NCI-H1417 (cell line): ENCODE measurements at places on chromosomes 5 and 9.

DNA sequence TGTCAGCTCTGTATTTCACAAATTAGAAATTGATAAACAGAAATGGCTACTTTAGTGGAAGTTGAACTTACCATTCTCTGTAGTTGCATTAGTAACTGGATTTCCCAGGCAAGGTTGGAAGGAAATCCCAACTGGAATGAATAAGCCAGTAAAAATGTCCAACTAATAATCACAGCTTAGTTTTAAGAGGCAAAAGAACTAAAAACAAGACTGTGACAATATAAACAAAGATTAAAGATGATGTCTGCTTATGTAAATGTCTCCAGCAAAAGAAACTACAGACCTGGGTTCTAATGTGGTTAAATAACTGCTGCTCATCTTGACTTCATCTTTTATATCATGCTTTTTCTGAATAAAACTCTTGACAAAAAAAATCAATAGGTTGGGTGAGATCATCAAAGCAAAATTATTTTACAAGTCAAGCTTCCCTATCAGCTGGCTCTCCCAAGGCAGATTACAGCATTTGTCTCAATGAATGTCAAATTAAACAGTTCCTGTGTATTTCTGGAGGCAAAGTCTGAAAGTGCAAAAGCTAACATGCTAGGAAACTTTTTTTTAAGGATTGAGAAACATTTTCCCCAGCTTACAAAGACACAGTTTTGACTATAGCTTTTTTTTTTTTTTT lies 62.3 kb upstream of the HMHB1 start:
- DNase-seq: no peak

- DNase-seq: no peak
Measured at GRCh38 chr5:154273028-154273617, 82.6 kb downstream of the GALNT10 start.

- DNase-seq: no peak
Measured at GRCh38 chr5:151224372-151224771, 480 bp upstream of the CCDC69 start.

GRCh38 chr9:75085640-75086039 lies 2.3 kb downstream of the NMRK1 start:
- no peak for DNase-seq

GRCh38 chr9:127215268-127216209 lies 49.0 kb upstream of the GARNL3 start:
- DNase-seq: no peak

DNA sequence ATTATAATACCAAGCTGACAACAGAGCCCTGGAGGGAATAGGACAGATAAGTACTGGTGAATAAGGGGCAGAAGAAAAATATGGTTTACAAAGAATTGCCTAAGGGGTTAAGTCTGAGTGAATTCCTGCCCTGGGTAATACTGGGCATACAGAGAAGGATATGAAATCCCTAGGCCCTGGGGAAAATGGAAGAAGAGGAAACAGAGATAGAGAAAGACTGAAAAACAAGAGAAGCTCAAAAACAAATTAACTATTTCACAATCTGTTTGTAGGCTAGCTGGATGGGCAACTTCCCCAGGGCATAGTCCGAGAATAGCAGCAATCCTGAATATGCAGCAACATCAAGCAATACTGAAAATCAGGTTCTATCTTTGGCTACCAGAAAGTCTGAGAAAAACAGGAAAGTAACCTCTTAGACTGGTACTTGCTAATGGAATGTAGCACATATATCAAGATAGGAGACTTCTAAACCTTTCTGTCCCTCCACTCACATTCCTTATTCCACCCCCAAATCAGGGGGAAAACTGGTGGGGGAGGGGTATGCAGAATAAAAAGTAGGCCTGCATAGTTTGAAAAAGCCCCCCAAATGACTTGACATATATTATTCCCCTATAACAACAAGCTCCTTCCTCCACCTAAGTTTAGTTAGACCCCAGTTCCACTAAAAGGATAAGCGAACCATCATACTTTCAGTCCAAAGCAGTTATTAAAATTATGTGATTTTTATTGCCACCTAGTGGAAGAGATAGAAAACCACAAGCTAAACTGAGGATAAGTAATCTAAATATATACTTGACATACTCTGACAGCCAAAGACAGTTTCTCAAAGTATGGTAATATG lies 20.6 kb downstream of the SLC38A9 start:
- no peak for DNase-seq

- no peak for DNase-seq
Measured at GRCh38 chr5:28734396-28734795, 1696.0 kb upstream of the CDH9 start.

DNA sequence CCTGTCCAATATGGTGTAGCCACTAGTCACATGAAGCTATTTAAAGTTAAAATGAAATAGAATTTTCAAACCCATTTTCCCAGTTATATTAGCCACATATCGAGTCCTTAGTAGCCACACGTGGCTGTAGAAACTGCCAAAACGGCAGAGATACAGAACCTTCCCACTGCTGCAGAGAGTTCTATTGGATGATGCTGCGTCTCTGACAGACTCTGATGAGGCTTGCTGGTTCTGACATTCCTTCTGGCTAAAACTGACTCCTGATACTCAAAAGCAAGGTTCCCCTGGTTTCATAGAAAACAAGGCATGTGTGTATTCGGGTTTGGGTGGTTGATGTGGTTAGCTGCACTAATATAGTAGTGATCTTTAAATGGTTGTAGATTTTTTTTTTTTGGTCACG lies 91.5 kb downstream of the TLE4 start:
- DNase-seq: no peak

DNA sequence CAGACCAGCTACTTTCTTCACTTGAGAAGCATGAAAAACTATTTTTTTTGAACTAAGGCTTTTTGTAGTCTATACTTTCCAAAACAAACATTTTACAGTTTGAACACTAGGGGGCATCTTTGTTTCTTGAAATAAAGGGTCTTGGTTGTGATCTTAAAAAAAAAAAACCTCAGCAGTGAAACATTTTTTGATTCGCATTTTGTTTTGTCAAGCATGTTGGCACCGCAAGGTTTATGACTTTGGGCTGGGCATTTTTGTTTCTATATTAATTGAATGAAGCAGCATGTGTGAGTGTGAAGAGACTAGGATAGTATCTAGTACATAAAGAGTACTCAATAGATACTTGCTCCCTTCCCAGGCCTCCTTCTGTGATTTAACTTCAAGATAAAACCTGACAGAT lies 31.6 kb upstream of the ACOT12 start:
- DNase-seq: peak; percentile 45

DNA sequence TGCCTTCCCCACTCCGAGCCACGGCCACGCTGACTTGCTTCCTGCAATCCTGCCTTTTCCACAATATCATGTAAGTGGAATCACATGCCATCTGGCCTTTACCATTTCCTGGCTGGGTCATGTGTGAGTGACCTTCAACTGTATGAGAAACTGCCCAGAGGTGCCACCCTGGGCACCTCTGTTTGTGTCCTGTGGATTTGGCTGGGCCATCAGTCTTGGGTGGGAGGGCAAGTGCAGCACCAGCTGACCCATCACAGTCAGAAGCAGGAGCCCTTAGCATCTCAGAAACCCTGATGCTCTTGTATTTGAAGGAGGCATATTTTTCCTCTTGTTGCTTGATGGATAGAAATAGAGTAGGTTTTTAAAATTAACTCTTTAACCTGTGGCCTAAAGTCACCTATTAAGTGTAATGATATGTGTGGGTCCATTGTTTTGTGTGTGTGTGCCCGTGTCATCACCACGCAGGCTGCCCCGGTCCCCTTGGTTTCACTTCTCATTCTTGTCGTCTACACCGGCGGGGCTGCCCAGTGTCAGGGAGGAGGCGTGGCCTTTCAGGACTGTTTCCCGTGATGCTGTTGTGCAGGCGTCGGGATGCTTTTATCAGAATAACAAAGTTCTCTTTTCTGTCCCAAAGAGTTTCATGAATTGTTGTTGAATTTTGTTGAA lies 52.1 kb upstream of the CACNA1B start:
- DNase-seq: no peak

GRCh38 chr5:78293851-78294247 lies 649 bp downstream of the AP3B1 start:
- DNase-seq: peak; percentile 26

GRCh38 chr5:149605998-149606724 lies 24.9 kb downstream of the ARHGEF37 start:
- DNase-seq: no peak

DNA sequence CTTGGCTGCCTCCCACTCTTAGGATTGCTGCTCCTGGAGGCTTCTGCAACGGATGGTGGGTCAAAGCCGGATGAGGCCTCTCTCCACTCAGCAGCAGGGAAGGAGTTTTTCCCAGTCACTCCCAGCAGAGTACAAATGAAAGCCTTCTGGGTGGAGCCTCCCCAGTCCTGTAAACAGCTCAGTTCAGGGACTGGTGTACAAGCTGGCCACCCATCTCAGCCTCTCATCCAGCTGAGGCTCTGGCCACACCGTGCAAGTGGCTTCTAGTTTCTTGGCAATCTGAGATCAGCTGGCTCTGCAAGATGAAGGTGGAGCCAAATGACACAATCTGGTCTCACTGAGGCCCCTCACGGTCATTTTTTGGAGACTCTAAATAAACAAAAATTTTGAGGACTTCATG lies 10.0 kb downstream of the GPX3 start:
- DNase-seq: no peak

GRCh38 chr5:94707359-94707758 lies 88.9 kb downstream of the SLF1 start:
- DNase-seq: peak; percentile 45

DNA sequence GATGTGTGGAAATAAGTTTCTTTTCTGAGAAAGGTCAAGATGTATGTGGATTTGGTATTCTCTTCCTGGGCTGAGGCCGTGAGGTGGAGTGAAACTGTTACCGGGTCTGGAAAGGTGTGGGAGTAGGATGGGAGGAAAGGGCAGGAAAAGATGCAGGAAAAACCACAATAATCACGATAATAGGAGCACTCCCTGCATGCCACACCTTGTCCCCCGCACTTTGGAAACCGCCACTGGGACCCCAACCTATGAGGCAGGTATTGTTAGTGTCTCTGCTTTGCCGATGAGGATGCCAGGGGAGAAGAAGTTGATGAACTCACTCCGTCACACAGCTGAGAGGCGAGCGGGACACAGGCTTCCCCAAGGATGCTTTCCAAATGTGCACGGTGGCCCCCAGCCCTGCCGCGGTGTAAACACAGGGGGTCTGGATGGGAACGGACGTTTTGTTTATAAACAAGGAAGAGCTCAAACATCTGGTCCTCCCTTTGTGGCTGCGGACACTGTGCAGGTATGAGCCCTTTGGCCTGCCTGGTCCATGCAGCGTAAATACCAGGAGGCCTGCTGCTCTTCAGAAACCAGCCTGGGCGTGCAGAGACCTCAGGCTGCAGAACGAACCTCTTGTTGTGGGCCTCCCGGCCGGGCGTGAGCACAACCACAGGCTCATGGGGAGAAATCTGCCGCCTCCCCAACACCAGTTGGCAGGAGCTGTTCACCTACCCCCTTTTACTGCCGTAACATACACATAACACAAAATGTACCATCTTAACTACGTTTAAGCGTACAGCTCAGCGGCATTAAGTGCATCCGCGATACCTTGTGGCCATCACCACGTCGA lies 126.7 kb downstream of the COL23A1 start:
- no peak for DNase-seq

DNA sequence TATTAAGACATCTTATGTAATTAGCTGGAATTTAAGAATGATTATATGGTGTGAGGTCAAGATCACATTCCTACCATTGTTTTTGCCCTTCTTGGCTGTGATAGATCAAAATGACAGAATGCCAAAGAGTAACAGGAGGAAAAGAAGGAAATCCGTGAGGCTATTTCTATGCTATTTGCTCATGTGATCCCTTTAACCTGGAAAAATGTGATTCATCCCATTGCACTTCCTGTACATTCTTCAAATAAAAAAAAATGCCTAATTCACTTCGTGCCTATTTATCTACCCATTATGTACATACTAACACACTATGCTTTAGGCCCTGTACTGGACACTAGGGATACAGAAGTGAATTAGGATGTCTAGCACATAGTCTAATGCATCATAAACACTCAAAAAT lies 154.1 kb upstream of the PAPPA start:
- DNase-seq: no peak

DNA sequence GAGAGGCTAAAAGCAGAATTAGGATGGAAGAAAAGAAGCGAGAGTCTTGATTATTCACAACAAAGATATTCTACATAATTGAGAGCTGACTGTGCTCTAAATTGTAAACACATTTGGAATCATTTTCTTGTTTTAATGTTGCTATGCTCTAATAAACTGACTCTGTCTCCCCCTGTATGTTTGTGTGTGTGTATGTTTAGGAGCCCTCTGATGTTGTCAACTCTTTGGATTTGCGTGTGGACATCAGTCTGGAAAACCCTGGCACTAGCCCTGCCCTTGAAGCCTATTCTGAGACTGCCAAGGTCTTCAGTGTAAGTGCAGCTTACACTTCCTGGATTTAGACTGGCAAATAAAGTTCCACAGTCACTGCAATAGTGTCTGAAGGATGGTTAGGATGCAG lies 37.8 kb downstream of the MOCS2 start:
- DNase-seq: no peak

GRCh38 chr9:116843863-116844620 lies 156.9 kb downstream of the TRIM32 start:
- DNase-seq: no peak

DNA sequence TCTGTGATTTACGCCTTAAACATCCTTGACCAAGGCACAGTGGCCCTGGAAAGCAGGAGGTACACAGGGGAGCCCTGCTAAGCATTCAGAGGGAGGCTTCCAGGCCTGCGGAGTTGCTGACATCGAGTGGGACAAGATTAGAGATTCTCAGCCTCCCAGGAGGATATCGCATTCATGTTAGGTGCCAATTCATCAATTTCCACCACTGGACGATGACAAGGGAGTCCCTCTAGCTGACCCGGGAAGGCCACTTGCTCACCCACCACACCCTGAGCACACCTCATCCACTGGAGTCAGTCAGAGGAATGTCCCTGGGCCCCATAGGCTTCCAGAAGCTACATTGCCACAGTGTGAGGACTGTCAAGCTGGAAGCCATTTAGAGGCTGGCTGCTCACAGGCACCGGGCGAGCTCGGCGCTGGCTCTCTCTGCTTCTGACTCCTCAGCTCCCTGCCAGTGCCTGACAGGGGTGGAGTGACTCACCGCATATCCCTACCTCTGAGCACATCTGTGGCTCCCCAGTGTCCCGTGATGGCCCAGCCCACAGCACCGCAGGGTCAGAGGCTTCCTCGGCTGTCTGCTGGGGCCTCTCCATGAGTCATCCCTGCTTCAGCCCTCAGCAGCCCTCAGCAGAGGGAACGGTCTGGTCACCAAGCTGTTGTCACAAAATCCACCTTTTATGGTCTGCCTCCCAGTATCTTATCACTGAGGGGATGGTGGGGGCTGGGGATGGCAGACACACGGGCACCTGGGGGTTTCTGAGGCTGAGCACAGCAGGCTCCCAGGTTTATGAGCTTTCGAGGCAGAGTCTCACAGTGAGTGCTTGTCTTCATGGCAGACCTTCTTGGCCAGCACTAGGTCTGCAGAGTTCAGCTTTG lies 117.5 kb downstream of the ZNF608 start:
- no peak for DNase-seq

DNA sequence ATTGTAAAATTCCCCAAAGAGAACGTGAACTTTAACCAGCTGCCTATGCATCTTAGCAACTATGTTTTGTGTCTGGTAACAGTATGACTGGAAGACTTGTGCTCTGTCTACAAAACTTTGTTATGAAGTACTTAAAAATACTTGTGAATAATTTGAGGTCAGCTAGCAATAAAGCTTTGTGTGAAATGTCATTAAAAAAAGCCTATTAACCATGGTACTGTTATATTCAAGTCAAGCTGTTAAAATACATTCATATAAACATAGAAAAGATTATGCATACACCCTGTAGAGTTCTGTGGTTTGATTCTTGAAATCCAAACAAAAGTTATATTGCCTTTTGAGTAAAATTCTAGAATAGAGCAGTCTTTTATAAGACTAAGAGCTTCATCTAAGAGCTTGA lies 60.1 kb downstream of the VCAN start:
- no peak for DNase-seq

GRCh38 chr5:71836559-71837112 lies 117.6 kb downstream of the CARTPT start:
- no peak for DNase-seq
